ENCODE measurements at places on chromosomes 16 and 17. TPM values are rescaled to one million over a fixed set of nuclear protein-coding genes. Genes with fewer than 3 reads are reported as not detected.

The SLC6A2 gene
- total RNA-seq = 0.09 TPM

The ADAT1 gene
- 56.5 TPM for total RNA-seq

The NETO2 gene
- total RNA-seq = 4.8 TPM

The GAS7 gene
- 20.5 TPM for total RNA-seq

The CTRB2 gene
- total RNA-seq = not detected

The CCL3 gene
- 4.2 TPM for total RNA-seq

The SHBG gene
- total RNA-seq = 0.57 TPM

The HS3ST3B1 gene
- 5.3 TPM for total RNA-seq

The SP6 gene
- total RNA-seq = 2.0 TPM

The PSKH1 gene
- total RNA-seq = 33.2 TPM

The DPEP3 gene
- 0.19 TPM for total RNA-seq

The KRTAP4-4 gene
- not detected for total RNA-seq

The CRYBA1 gene
- not detected for total RNA-seq

The IRX5 gene
- total RNA-seq = 22.3 TPM

The TEKT5 gene
- total RNA-seq = 0.57 TPM

The LPO gene
- total RNA-seq = not detected

The TMEM100 gene
- 7.2 TPM for total RNA-seq

The PRAC1 gene
- total RNA-seq = not detected

The DHRS7C gene
- not detected for total RNA-seq

The GRB7 gene
- total RNA-seq = 72.5 TPM

The SLC2A4 gene
- 4.2 TPM for total RNA-seq

The SSTR5 gene
- total RNA-seq = 6.7 TPM

The RDM1 gene
- total RNA-seq = not detected

The AIPL1 gene
- not detected for total RNA-seq

The MMP25 gene
- total RNA-seq = 1.7 TPM

The SYCE1L gene
- total RNA-seq = 9.7 TPM

The E4F1 gene
- total RNA-seq = 26.0 TPM

The HEATR9 gene
- 0.16 TPM for total RNA-seq
